Activated naive CD4-positive, alpha-beta T cell treated with anti-CD3 and anti-CD28 coated beads, Interleukin-2, amount 10 ng/mL, durations not matched to agents 7 days and 5 days (primary cell): ENCODE measurements at places on chromosomes 1 and 21.

- DNase-seq = no peak
Observed at GRCh38 chr1:177863796-177864195, 106.1 kb downstream of the SEC16B start.

DNA sequence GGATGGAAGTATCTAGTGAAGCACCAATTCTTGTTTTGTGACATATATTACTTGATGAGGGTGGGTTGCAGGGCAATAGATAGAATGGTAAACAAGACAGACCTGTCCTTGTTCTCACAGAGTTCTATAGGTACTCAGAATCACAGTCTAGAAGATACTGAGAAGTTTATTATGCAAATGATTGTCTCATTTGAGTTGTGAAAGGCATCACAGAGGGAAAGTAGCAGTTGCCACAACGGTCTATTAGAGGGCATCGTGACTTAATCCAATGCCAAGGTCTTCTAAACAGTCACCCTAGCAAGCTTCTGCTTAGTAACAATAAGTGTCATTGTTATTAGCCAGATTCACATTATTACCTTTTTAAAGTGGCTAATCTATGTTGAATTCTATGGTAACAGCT is 574.8 kb upstream of the ZRANB2 start:
- DNase-seq = no peak

GRCh38 chr1:15626269-15626950 is 9.2 kb downstream of the DDI2 start:
- DNase-seq = no peak

- no peak for DNase-seq
Observed at GRCh38 chr21:36700295-36700970, 1.5 kb downstream of the SIM2 start.

GRCh38 chr1:182087719-182088350 is 26.3 kb upstream of the ZNF648 start:
- peak; percentile 46 for DNase-seq

DNA sequence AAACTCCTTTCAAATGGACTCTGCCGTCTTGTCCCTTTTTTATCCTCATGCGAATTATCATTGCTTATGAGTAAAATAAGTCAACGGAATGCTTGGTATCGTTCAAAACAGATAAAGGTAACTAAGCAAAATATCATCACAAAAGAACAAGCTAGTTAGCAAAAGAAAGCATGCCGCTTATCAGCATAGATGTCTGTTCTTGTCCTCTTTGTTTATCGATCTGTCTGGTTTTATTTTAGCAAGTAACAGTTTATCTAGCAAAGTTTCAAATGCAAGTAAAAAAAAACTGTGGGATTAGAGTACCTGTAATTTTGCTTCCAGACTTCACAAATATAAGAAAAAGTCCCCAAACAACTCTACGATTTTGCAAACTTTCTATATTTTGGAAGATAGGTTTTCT is 561.5 kb downstream of the USP25 start:
- DNase-seq = no peak

GRCh38 chr1:17228619-17229018 is 20.3 kb upstream of the PADI3 start:
- no peak for DNase-seq

DNA sequence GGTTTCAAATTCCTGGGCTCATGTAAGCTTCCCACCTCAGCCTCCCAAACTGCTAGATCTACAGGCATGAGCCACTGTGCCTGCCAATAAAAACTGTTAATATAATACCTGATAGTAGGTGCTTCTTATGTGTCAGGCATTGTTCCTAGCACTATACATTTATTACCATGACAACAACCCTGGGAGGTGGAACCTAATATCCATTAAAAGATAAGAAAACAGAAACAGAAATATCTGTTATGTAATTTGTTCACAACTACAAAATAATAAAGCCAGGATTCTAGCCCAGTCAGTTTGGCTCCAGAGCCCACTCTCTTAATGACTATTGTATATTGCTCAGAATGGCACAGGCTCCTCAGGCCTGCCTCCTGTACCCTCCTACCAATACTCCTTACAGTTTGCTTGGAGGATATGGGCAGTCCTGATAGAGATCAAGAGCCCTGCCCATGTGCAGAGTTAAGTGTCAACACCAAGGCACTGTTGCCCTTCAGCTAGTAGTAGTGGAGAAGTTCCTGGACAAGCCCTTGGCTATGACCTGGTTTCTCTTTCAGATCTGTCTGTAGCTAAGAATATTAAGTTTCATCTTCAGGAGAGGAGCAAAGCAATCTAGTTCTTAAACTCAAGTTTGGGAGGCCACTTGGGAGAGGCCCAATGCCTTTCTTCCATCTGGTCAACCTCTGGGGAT is 22.4 kb downstream of the RPL5 start:
- no peak for DNase-seq

GRCh38 chr1:8120693-8121260 is 94.7 kb upstream of the ERRFI1 start:
- no peak for DNase-seq

DNA sequence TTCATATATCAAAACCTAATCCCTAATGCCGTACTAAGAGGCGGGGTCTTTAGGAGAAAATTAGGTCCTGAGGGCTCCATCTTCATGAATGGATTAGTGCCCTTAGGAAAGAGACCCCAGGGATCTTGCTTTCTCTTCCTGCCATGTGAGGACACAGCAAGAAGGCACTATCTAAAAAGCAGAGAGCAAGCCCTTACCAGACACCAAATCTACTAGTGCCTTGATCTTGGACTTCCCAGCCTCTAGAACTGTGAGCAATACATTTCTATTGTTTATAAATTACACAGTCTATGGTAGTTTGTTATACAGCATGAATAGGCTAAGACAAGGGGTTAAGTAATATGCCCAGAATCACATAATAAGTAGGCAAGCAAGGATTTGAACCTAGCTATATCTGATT is 42.9 kb downstream of the STYXL2 start:
- no peak for DNase-seq

GRCh38 chr1:60833173-60833572 is 249.2 kb upstream of the NFIA start:
- no peak for DNase-seq

DNA sequence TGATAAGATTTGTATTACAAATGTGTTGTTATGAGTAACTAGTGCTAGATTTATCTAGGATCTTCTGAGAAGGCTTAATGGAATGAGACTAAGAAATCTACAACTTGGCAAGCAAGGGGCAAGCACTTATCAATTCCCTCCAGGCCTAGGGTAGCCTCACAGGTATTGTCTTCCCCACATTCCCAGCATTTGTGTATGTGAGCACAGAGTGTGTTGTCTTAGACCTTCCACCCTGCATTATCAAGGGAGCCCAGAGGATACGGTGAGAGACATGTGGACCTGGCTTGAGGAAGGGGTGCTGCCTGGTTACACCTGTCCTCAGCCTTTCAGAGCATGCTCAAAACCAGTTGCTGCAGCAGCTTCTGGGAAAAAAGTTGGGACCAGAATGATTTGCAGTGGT is 327.2 kb downstream of the MRPL39 start:
- DNase-seq = no peak

DNA sequence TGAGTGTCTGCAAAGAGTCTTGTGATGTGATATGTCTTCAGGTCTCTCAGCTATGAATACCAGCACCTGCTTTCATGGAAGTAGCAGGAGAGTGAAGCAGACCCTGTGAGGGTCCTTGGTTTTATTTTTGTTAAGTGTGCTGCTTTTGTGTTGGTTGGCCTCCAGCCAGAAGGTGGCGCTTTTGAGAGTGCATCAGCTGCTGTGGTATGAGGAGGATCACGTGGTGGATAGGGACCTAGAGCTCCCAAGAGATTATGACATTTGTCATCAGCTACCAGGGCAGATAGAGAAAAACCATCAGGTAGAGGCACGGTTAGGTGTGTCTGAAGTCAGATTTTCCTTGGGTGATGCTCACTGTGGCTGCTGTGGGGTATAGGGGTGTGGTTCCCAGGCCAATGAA is 1232.1 kb downstream of the MRPL39 start:
- peak; percentile 53 for DNase-seq

DNA sequence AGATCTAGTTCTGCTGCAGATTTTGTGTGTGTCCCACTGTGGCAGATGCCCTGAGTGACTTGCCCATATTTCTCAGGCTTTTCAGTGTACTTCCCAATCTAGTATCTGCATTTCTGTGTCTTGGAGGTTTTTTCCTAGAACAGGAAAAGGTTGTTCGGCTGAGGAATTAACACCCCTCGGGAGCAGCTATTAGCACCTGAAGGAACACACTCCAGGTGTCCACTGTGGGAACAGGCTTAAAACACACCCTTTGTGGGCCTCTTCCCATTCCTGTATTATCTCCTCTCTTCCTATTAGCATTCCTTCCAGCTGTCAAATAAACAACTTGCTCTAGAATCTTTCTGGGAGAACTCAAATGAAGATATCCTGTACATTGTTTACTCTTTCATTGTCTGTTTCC is 178.3 kb downstream of the HMCN1 start:
- DNase-seq = no peak

DNA sequence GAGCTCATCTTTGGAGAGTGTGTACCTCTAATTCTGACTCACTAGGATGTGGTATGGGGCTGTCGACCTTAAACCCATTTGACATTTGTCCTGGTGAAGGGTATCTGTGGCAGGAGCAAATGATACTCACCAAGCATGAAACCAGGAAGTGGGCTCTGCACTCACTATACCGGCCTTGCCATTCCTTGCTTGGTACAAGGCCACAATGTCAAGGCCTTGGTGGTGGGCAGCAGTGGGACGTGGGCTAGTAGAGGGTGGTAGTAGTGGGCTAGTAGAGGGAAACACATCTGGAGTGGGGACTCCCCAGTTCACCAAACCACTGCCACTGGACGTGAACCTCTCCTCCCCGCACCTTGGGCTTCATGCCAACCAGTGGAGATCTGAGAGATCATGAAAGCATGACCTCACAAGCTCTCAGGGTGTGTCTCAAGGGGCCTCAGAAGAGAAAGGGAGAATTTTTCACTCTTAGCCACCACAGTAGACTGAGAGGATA is 11.5 kb downstream of the TNFSF4 start:
- no peak for DNase-seq

DNA sequence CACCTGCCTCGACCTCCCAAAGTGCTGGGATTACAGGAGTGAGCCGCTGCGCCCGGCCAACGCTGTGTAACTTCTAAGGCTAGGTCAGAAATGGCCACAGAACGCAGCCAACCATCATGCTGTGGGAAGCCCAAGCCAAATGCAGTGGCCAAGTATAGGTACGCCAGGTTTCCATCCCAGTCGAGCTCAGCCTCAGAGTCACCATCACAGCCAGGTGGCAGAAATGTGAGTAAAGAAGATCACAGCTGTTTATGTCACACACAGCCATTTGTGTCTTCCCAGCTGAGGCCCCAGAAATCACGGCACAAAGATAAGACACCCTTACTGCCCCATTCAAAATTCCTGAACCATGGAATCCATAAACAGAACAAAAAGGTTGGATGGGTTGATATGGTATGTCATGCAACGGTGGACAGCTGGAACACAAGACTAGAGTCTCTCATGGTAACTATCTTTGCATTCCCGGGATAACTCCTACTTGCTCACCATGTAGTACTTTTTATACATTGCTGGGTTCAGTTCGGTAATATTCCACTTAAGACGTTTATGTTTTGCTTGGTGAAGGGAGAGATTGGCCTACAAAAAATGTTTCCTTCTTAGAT is 84.3 kb downstream of the SLC45A1 start:
- DNase-seq = no peak

- no peak for DNase-seq
Observed at GRCh38 chr1:89130716-89131115, 4.8 kb upstream of the GBP2 start.

- no peak for DNase-seq
Observed at GRCh38 chr1:167628741-167629515, 1.1 kb upstream of the RCSD1 start.

GRCh38 chr1:167538657-167539056 is 14.9 kb downstream of the CREG1 start:
- no peak for DNase-seq

DNA sequence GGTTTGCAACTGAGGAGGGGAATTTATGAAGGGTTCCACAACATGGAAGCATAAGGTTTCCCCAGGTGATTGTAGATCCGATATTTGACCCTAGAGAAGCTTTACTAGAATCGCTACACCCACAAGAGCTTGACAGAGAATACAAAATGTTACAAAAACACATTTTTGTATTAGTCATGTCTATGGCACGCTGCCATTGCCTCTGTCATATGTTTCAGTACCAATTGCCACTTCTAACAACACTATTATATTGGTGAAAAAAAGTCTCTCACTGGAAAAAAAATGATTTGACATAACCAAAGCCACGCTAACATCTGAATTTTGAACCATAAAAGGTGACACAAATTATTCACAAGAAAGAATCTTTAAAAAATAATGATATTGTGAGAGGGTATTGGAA is 214.5 kb downstream of the KCNT2 start:
- DNase-seq = no peak

GRCh38 chr1:30533141-30533540 is 190.2 kb downstream of the MATN1 start:
- DNase-seq = no peak

DNA sequence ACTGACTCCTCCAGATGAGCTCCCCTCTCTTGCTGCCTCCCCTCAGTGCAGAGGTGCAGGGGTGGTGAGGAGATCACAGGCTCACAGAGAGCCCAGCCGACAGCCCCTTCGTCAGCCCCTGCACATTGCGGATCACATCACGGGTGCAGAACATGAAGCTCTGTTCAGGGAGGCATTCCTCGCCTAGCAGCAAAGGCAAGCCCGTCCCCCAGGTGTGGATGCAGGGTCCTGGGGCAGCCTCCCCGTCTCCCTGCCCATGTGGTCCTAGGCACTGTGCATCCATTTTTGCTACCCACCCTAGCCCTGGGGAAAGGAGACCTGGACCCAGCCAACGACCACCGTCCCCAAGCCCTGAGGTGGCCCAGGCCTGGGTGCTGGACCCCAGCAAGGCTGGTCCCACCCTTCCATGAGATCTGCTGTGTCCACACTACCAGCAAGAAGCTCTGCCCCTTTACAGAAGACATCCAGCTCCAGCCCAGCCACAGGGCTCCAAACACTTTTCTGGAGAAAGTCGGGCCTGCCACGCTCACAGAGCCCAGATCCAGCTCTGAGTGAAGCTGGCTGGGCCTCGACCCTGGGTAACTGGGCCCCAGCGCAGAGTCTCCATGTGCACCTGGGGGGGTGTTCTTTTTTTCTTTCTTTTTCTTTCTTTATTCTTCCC is 248.7 kb downstream of the NPHP4 start:
- no peak for DNase-seq
